ENCODE measurements at places on chromosomes 16 and 17.

- no peak for DNase-seq
These were observed 22.2 kb downstream of the KIAA0513 start for GRCh38 chr16:85049706-85050305.

DNA sequence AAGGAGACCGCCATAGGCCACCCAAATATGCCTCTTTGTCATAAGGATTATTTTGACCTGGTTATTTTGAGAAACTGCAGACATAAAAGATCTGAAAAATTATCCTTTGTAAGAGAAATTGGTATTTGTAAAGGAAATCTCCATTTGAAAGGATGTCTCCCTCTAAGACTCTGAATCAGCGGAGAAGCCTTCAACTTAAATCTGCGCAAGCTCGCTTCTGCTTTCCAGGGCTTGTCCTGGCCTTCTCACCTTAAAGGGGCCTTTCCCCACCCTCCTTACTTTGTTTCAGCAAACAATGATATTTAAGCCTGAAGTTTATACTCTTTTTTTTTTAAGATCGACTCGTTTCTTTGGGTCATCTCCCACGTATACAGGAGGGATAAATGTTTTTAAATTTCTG, 34.5 kb downstream of the HSBP1 start:
- DNase-seq = no peak

DNA sequence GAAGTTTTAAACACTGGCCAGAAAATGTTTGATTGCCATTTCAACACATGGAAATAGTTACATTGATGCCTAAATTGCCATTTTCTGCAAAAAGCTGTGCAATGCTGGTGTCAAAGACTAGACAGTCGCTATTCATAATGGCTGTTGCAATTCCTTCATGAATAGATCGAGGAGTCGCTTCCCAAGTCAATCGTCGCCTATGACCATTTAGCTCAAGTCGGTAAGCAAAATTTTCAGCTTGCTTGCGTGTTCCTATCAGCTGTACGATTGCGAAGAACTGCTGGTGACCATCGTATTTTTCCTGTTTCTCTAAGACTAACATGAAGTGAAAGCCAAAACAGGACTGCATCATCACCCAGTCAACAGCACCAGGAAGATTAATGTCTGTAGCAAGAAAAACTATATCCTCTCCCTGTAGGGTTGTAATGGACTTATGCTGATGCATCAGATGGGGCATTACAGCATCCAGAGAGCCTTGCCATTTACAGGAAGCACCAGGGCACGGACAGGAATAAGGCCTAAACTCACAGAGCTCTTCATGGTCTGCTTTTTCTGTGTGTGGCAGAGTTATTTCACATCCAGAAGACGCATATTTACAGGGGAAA, 23.6 kb downstream of the SIAH1 start:
- DNase-seq = no peak

DNA sequence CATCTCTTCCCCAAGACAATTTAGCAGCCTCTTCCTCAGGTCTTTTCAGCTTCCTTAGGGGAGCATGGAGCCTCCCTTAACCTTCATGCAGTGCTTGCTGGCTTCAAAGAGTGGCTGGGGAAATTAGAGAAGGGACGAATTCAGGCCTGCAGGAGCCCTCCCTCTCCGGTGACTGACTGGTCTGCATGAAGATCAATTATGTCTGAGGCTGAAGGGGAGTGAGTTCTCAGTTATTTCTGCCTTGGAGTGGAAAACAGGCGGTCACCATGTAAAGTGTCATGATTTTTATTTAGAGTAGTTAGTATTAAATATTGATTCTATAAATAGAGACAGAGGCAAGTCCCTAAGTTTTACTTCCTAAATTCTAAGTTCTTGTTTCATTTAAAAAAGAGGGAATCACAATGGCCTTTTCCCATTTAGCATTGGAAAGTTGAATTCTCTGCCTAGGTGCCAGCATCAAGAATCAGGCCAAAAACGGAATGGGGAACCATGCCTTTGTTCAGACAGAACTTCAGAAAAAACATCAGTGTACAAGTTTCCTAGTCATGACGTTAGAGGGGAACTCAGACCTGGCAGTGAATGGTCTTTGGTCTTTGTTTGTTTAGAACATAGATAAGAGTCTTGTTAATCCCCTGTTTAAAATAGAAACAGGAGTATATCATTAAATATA, 4.4 kb downstream of the GABARAPL2 start:
- no peak for DNase-seq

DNA sequence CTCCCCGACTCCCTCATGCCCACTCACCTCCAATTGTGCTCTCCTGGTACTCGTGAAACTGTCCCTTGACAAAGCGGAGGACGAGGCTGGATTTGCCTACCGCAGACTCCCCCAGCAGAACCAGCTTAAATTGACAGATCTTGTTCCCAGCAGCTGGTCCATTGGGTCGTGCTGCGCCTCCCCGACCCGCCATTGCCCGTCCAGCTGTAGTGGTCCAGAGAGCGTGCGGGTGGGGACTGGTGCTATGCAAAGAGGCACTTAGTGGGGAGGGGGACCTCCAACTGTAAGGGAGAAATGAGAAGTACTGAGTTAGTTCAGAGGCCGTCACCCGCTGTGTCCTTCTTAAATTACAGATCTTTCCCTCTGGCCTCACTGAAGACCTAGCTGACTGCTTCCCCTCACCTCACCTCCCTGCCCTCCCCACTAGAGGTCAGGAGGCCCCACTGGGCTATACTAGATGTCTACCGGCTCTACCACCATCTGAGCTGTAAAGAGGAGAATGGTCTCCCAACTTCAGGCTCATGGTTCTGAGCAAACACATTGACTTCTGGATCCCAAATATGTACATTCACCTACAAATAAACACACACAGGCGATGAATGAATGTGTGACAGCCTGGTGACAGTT, 7.8 kb downstream of the HSPB9 start:
- DNase-seq = no peak

GRCh38 chr17:20263595-20263994, 203.7 kb downstream of the LGALS9B start:
- DNase-seq = no peak
